ENCODE measurements at places on chromosomes 12 and 14.
A peak's percentile ranks its signal among the peaks of the same experiment; 100 is the strongest.

DNA sequence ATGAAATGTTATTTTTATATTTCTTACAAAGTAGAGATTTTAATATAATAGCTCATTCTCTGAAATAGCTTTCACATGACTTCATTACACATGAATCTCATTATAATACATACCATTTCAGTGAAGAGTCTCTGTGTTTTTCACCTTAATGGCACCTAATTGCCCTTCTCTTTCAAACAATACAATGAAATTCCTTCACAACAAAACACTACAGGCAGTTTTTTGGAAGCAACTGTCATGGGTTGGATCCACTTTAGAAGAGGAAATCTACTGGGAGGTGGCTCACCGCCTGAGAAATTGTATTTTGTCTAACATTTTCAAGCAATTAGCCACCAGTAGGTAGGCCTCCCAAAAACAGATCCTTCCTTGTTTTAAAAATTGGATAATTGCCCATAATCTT is 40.3 kb upstream of the RGS6 start:
- no peak for DNase-seq

- no peak for DNase-seq
Observed at GRCh38 chr12:32098112-32098511, 8.5 kb upstream of the BICD1 start.

DNA sequence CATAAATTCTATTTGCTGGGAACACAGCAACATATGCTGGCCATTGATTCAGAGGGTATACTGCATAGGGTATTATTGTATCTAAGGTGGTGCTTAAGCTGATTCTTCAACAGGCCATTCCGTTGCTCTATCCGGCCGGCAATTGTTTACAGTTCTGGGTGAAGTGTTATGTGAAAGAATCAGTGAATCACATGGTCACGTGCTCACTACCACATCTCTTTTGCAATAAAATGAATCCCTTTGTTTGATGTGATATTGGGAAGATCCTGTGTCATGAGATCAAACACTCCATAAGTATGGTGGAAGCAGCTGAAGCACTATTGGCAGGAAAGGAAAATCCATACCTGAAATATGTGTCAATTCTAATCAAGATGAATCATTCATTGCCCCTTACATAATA is 7.6 kb upstream of the USP15 start:
- no peak for DNase-seq

- no peak for DNase-seq
Observed at GRCh38 chr12:10175846-10176636, 2.8 kb upstream of the TMEM52B start.

DNA sequence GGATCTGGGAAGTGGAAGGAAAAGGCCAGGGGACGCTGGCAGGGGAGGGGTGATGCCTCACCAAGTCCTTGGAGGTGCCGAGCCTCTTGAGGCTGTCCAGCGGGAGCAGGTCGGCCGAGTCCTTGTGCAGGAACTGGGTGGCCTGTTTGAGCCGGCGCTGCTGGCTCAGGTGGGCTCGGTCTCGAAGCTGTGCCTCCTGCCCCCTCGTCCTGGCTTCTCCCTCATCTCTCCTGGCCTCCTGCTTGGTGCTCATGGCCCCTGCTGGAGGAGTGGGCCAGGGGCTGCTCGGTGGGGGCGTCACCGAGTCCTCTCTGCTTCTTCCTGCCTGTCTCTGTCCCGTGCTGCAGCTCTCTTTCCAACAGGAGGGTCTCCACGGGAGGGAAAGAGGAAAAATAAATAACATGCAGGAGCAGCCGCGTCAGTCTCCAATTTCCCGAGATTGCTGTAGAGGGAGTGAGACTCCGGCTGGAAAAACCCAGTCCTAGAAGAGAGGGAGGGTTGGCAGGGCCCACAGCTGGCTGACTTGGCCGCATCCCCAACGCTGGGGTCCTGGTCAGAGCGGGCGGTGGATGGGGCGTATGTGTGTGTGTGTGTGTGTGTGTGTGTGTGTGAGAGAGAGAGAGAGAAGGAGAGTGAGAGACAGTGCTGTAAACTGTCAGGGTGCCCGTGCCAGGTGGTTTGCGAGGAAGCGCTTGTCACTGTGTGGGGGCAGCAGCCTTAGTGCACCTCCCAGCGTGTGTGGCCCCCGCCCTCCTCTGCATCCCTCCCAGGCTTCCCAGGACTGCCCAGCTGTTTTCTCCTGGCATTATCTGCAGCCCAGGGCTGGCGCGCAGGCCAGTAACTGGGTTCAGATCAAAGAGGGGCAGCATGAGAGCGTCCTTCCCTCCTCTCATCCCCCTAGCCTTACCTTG is at the start of gene NRIP2:
Gene NRIP2, minus strand, starts transcription at position 455 of the 911 bp plus-strand sequence. Its CDS starts 52 bp downstream, at position 403.
- no peak for DNase-seq

- no peak for DNase-seq
Observed at GRCh38 chr12:119772431-119772830, 104.5 kb downstream of the PRKAB1 start.

DNA sequence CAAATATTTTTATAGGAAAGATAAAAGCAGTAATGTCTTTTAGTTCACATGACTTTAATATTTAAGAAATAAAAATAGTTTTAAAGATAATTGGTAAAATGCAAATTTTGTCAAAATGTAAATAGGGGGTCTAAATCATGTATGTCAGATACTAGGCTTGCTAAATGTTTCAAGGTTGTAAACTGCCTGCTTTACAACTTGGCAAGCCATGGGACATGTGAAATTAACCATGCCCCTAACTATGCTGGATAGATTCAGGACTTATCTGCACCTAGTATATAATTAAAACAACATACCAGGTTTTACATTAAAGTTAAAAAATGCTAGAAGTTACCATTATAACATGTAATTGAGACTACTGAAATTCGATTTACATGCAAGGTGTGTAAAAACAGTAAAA is 537.3 kb upstream of the MIS18BP1 start:
- DNase-seq: no peak

- DNase-seq: peak; percentile 94
Observed at GRCh38 chr12:121296618-121297434, at the start of gene CAMKK2. Gene CAMKK2 (minus strand): TSS chr12:121296709. CDS start chr12:121274526, 22,183 bp downstream.

GRCh38 chr14:67377916-67378315 is 17.8 kb downstream of the EIF2S1 start:
- DNase-seq: no peak

DNA sequence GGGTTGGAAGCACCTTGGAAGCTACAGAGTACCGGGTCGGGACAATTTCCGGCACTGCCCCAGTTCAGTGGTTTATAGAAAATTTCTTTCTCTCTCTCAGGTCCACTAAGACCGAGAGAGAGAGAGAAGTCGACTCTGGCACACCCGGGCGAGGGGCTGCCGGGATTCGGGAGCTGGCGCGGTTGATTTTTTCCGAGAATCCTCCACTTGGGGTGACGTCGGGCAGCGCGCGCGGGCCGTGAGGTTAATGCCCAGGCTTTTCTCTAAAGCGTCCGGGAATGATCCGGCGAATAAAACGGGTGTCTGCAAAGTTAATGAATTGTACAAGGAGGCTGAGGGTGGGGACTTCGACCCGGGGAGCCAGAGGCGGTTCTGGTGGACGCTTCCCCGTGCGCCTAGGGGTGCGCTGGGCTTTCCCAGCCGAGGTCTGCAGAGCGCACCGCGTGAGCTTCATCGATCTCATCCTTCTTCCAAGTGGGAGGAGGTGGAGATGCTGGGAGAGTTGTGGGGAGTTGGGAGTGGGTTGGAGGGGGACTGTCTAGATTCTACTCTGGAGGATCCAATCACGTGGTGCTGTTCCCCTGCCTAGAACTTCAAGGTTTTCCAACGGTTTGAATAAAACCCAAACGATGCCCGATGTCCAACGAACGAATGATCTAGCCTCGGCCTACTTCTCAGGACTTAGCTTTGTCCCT is 51.9 kb upstream of the TBX3 start:
- no peak for DNase-seq

GRCh38 chr14:102223682-102224081 is 81.3 kb downstream of the MOK start:
- DNase-seq: no peak

DNA sequence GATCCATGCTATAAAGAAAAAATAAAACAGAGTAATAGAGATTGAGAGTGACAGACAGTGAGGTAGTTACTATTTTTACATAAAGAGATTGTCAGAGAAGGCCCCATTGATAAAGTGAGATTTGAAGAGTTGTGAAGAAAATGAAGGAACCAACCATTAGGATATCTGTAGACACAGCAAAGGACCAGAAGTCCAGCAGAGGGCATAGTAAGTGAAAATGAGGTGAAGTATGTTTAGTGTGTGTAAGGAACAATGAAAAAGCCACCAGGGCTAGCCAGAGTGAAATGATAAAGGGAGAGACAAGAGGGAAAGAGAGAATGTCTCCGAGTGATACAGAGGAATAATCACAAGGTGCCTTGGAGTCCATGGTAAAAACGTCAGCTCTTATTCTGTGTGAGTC is 411.0 kb downstream of the NELL2 start:
- no peak for DNase-seq

DNA sequence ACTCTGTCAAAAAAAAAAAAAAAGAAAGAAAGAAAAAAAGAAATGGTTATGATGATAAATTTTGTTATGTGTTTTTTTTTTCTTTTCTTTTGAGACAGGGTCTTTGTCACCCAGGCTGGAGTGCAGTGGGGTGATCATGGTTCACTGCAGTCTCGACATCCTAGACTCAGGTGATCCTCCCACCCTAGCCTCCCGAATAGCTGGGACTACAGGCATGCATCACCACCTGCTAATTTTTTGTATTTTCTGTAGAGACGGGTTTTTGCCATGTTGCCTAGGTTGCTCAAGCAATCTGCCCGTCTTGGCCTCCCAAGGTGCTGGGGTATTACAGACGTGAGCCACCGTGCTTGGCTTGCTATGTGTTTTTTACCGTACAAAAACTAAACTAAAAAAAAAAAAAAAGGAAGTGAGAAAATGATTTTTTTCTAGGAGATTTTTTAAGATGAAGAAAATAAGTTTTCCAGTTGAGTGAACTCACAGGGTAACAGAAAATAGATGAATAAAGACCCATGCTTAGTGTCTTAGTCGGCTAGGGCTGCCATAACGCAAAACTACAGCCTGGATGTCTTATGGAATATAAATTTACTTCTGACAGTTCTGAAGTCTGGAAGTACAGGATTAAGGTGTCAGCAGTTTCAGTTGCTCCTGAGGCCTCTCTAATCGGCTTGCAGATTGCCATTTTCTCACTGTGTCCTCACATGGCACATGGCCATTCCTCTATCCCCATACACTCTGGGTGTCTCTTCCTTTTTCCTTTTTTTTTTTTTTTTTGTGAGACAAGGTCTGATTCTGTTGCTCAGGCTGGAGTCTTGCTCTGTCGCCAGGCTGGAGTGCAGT is 13.2 kb upstream of the APOF start:
- DNase-seq: no peak

DNA sequence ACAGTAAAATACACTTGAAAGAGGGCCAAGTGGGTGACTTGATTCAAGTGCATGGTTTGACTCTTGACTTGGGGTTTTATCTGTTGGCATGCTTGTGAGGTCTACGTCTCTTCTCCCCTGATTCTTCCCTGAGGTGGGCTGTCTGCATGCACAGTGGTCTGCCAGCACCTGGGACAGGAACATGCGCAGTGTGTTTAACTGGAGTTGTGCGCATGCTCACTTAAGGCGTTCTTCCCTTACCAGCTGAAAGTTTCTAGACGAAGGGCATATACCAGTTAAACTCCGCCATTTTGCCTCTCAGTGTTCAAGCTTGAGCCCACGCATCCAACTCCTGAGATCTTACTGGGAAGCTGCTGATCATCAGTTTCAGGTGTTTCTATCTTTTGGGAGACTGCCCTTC is 38.5 kb downstream of the GLRX5 start:
- DNase-seq: no peak

DNA sequence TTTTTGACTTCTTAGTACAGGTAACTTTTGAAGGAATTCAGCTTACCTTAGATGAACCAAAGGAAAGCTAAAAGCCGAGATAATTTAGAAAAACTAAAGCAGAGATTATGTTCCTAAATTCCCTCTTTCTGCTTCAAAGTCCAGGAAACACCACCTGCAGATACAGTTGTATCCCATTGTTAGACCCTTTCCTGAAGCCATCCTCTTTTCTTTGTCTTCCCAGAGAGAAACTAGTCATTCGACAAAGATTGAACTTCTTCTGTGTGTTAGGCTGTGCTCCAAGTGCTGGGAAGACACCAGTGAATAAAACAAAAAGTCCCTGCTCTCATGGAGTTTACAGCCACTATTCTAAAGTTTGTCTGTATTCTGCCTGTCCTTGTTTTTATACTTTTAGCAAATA is 29.3 kb downstream of the PPM1A start:
- no peak for DNase-seq

GRCh38 chr14:102645746-102646440 is 53.4 kb downstream of the RCOR1 start:
- no peak for DNase-seq

GRCh38 chr14:85824526-85824925 is 294.6 kb downstream of the FLRT2 start:
- no peak for DNase-seq

GRCh38 chr12:101297661-101298060 is 17.8 kb downstream of the UTP20 start:
- no peak for DNase-seq

GRCh38 chr12:4282892-4283511 is 9.4 kb downstream of the CCND2 start:
- no peak for DNase-seq

DNA sequence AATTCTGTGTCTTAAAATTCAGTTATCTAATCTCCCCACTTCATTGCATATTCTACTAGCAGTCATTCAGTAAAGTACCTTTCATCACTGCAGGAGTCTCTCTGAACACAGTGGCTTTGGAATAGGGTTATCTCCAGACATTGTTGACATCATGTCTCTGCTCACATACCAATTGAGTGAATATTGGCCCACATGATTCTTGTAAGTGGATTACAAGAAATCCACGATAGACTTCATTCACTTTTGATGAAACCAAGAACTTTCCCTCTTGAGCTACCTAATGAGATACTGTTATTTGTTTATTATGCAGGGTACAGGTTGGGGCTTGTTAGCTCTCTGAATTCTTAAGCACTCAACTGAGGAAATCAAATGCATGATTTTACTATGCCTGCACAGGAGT is 284.9 kb downstream of the RAD51B start:
- no peak for DNase-seq

DNA sequence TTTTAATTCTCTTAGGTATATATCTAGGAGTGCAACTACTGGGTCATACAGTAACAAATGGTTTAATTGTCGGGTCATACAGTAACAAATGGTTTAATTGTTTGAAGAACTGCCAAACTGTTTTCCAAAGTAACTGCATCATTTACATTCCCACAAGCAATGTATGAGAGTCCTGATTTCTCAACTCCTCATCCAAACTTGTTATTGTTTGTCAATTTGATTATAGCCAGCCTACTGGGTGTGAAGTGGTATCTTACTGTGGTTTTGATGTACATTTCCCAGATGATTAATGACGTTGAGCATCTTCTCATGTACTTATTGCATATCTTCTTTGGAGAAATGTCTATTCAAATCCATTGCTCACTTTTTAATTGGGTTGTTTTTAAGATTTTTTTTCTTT is 67.6 kb upstream of the CFL2 start:
- DNase-seq: no peak

DNA sequence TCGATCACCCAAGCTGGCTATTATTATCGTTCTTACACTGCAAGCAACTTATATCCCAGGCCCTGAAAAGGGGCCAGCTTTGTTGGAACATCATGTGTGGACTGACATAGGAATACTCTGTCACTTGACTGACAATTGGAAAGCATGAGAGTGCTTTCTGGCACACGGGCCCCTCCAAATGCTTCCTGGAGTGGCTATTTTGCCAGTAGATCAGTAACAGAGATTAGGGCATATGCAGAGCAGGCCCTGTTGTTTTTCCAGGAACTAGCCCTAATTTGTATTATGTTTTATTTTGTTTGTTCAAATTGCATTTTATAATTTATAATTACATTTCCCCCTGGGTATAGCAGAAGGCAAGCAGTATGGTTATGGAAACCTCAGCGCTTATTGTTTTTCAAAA is 170.1 kb upstream of the FRMD6 start:
- DNase-seq: no peak
